Stimulated activated CD4-positive, alpha-beta T cell treated with anti-CD3 and anti-CD28 coated beads, TNF-alpha, amount 100 ng/mL, for 1 hour (primary cell): ENCODE measurements at places on chromosomes 1 and 21.

GRCh38 chr1:33815061-33815460 lies 48.8 kb upstream of the HMGB4 start:
- no peak for DNase-seq

- DNase-seq: no peak
Measured at GRCh38 chr1:161973924-161974845, 49.5 kb downstream of the OLFML2B start.

DNA sequence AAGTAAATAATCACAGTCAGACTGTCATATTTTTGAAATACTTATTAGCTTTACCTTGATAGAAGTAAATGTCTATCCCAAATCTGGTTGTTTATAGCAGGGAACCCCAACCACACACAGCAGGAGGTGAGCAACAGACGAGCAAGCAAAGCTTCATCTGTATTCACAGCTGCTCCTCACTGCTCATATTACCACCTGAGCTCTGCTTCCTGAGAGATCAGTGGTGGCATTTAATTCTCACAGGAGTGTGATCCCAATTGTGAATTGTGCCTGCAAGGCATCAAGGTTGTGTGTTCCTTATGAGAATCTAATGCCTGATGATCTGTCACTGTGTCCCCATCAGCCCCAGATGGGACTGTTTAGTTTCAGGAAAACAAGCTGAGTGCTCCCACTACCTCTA lies 104.3 kb downstream of the GPATCH2 start:
- no peak for DNase-seq

- no peak for DNase-seq
Measured at GRCh38 chr1:27724961-27725373, 794 bp upstream of the FAM76A start.

GRCh38 chr1:108601708-108602410 lies 42.0 kb downstream of the EEIG2 start:
- DNase-seq: no peak

DNA sequence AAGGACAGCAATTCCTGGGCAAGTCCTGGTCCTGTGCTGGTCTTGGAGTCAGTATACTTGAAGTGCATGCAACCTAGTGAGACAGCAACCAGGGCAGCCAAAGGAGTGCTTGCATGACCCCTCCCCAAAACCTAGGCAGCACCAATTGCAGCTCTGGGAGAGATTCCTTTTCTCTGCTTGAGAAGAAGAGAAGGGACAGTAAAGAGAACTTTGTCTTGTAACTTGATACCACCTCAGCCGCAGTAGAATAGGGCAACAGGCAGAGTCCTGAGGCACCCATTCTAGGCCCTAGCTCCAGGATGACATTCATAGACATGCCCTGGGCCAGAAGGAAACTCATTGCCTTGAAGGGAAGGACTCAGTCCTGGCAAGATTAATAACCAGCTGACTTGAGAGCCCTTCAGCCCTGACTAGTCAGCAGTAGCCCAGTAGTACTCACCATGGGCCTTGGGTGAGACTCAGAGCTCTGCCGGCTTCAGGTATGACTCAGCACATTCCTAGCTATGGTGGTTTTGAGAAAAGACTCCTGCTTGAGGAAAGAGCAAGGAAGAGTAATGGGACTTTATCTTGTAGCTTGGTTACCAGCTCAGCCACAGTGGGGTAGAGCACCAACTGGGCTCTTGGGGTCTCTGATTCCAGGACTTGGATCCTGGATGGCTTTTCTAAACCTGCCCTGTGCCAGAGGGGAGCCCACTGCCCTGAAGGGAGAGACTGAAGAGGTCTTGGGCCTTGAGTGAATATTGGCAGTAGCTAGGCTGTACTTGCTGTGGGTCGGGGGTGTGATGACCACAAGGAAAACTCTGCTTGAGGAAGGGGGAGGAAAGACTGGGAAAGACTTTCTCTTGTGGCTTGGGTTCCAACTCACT lies 51.7 kb upstream of the ACADM start:
- DNase-seq: no peak

DNA sequence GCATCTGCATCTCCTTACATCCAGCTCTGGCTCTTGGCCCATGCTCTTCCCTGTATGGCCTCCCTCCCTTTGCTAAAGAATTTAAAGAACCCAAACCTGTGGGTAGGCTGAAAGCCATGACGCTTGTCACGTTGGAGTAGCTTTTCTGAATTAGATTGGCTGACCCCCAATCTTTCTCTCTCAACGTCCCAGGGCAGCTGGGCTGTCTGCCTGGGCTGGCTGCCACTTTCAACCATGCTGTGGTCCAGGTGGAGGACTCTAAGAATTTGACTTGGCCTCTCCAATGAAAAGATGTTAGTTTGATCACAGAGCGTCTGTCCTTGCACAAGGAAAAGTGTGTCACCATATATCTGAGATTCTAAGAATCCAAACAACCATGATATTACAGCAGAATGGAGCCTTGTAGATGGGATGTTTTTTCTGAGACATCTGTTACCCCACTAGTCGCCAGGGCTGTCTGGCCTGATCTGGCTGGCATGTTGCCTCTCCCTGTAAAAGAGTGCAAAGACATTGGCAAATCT lies 6.5 kb upstream of the IGSF3 start:
- DNase-seq: no peak
